ENCODE measurements at places on chromosomes 16 and 17.

- DNase-seq, result peak; percentile 35
Measured at GRCh38 chr16:88991813-88992350, 14.9 kb upstream of the CBFA2T3 start.

- no peak for DNase-seq
Measured at GRCh38 chr17:66335797-66336196, 33.4 kb downstream of the PRKCA start.

GRCh38 chr17:50797135-50797810 is 30.0 kb upstream of the ANKRD40CL start:
- DNase-seq, result no peak

- no peak for DNase-seq
Measured at GRCh38 chr17:17112628-17113200, 70.5 kb downstream of the MPRIP start.

- peak; percentile 16 for DNase-seq
Measured at GRCh38 chr16:57946181-57946801, 24.6 kb downstream of the CNGB1 start.
